Activated CD4-positive, CD25-positive, alpha-beta regulatory T cell (primary cell): ENCODE measurements at places on chromosomes 16 and 17.

DNA sequence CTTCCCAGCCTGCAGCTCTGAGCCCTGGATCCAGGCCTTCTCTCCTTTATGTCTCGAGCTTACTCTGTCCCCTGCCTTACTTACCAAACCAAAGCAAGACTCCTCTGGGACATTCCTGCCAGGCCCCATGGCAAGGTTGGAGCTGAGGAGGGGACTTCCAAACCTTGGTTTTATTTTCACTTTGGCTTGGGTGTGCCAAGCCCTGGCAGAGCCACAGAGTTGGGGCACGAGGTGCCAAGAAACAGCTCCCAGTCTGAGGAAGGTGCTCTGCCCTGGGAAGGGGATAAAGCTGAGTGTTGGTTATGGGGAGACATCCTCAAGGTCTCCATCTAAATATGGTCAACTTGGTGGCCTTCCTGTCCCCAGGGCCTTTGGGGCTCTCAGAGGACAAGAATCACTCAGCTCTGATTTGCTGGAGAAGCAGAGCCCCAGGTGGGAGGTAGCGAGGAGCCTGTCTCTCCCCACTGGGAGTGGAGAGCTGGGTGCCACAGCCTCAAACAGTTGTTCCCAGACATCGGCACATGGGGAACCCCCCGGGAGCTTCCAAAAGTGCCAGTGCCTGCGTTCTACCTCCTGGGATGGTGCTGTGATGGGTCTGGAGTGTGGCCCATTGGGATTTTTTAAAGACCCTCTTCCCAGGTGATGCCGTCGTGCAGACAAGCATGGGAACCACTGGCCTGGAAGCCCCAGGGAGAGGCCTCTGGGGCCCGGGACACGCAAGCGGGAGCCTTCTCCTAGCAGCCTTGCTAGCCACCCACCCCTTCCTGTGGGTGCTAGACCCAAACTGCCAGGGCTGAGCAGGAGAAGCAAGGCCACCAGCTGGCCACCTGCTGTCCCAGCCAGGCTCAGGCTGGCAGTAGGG is 10.3 kb downstream of the NLRC5 start:
- no peak for DNase-seq

GRCh38 chr17:44536090-44536953 is 21.0 kb upstream of the FZD2 start:
- DNase-seq, result no peak

- no peak for DNase-seq
Measured at GRCh38 chr17:49681106-49681979, 3.4 kb upstream of the SPOP start.

DNA sequence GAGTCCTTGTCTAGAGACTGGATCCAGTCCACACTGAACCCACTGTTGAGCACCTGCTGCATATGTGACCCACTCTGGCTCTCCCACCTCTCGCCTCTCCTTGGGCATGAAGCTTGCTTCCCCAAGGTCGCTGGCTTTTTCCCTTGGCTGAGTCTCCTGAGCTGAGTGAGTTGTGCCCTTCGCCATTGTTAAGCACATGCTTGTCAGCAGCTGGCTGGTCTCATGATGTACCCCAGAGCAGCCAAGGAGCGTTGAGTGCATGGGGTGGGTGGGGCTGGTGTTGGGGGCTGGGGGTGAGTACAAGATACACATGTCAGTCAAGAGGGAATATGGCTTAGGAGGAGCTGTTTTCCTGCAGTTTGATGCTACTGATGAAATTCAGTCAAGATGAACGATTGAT is 165.6 kb downstream of the SNX29 start:
- DNase-seq, result no peak

GRCh38 chr16:72910875-72911274 is 137.1 kb downstream of the ZFHX3 start:
- no peak for DNase-seq
